ENCODE measurements at places on chromosomes 2 and 18. TPM values are rescaled to one million over a fixed set of nuclear protein-coding genes. Genes with fewer than 3 reads are reported as not detected.

The TXNDC2 gene
- not detected for polyA plus RNA-seq

The NPAS2 gene
- polyA plus RNA-seq = 23.7 TPM

The LCT gene
- polyA plus RNA-seq = not detected

The RNU2-63P gene
- polyA plus RNA-seq = not detected

The SAG gene
- not detected for polyA plus RNA-seq

The VWC2L gene
- not detected for polyA plus RNA-seq

The CD8B gene
- 0.68 TPM for polyA plus RNA-seq

The UGT1A4 gene
- polyA plus RNA-seq = not detected

The C18orf54 gene
- not detected for polyA plus RNA-seq

The NT5C1B gene
- polyA plus RNA-seq = not detected

The C2orf42 gene
- polyA plus RNA-seq = 4.3 TPM

The SKOR2 gene
- not detected for polyA plus RNA-seq

The NYAP2 gene
- polyA plus RNA-seq = not detected

The NEU4 gene
- not detected for polyA plus RNA-seq

The GPR45 gene
- polyA plus RNA-seq = not detected

The CHRND gene
- not detected for polyA plus RNA-seq

The EIF2AK3 gene
- 6.6 TPM for polyA plus RNA-seq

The CNRIP1 gene
- polyA plus RNA-seq = 28.0 TPM

The TMEM169 gene
- polyA plus RNA-seq = 0.05 TPM

The RAB27B gene
- 10.5 TPM for polyA plus RNA-seq

The CHRNA1 gene
- not detected for polyA plus RNA-seq

The ZNF236 gene
- 2.0 TPM for polyA plus RNA-seq

Measured in stomach (tissue), 19 donors.